ENCODE measurements at places on chromosomes 2 and 18.

DNA sequence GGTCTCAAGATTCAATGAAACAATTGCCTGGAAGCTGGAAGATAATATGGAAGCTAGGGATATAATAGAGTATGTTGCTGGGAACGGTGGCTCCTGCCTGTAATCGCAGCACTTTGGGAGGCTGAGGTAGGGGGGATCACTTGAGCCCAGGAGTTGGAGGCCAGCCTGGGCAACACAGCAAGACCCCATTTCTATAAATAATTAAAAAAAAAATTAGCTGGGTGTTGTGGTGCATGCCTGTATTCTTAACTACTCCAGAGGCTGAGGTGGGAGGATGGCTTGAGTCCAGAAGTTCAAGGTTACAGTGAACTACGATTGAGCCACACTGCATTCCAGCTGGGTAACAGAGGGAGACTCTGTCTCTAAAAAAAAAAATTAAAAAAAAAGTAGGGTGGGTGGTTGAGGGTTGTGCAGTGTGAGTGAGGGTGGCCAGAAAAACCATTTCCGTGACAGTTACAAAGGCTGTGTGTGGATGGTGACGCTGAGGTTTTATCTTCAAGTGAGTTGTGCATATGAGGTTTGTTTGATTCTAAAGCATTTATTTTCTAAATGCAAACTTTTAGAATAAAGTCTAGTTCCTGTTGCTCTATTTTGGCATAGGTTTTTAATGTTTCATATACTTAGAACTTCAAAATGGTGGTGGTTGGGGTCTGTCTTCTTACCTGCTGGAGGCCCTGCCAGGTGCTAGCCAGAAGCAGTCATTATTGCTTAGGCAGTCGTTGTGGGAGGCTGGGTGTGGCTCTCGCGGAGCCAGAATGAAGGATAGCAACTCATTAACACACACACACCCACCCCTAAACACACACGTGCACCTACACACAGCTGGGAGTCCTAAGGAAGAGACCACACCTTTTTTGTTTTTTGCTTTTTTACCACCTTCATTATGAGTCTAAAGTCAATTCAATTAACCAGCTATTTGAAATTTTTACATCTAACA, 4.7 kb upstream of the IL1R2 start:
- no peak for DNase-seq

GRCh38 chr2:156845806-156846558, 409.8 kb downstream of the GPD2 start:
- DNase-seq: no peak

DNA sequence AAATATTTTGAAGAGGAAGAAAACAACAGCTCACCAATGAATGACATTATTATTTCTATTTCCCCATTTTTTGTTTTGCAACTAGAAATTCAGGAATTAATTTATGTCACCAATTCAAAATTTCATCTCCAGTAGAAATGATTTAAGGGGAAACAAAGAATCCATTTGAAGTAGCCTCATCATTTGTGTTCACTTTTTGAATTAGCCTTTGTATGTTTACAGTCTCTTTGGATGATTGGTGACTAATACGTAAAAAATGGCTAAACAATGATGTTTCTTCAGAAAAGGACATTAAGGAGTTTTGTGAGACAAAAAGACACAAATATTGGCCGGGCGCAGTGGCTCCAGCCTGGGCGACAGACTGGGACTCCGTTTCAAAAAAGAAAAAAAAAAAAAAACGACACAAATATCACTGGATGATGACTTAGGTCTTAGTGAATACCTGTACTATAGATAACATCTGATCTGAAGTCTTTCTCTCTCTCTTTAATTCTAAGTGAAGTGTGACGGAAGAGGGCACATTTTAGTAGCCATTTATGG, 313.2 kb downstream of the PIK3C3 start:
- DNase-seq: no peak

DNA sequence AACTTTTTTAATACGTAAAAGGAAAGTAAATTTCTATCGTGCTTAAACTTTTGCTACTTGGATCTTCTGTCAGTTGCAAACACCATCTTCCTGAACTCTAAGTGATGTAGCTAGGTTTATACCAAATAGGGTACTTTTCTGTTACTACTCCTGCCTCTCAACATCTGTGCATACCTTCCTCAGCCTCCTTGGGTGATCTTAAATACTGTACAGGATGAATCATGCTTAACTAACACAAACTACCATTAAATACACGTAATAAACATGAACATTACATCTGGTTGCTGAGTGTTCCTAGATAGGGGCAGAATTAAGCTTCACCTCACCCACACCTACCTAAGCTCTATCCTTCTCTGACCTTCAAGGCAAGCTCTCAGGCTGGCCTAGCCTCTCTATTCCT, 398.0 kb downstream of the TXNL1 start:
- DNase-seq: peak; percentile 38

Data from AG04449 (cell line).